ENCODE measurements at places on chromosomes 4 and X.

GRCh38 chr4:159549098-159549518 is 446.2 kb downstream of the RAPGEF2 start:
- no peak for DNase-seq

DNA sequence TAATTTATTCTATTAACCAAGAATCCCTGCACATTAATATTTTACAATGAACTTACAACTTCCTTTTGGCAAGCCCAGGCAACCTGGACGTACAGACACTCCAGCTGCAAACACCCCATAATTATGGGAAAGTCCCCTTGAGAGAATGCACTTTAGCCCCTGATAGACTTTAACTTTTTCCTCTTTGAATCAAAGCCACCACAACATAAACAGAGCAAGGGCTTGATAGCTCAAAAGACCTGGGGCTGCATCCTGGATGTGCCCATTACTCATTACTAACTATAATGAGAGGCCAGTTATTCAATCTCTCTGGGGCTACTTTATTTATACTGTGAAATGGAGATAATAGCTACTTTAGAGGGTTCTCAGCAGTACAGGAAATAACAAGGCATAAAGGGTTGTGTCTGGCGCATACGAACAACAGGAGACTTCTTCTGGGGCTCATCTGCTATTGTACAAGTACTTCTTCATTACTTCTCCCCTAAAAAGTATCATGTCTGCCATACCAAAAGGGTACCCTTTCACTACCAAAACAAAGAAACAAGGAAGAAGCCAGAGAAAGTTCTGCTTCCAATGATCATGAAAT is 54.9 kb downstream of the CASK start:
- no peak for DNase-seq

DNA sequence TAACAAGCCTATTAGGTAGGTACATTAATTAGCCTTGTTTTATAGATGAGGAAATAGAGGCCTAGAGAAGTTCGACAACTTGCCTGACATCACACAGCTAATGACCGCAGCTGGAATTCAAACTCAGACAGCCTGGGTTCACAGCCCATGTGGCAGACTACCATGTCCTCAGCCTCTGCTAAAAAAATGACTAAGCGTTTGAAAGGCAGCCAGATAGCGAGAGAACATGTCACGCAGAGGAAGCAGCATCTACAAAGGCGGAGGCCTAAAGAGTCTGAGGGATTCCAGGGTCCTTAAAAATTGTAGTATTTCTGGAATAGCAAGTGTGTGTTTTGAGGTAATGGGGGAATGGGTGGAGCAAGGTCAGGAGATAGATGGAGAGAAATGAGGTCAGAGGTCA is 33.2 kb upstream of the BMP15 start:
- DNase-seq: no peak

DNA sequence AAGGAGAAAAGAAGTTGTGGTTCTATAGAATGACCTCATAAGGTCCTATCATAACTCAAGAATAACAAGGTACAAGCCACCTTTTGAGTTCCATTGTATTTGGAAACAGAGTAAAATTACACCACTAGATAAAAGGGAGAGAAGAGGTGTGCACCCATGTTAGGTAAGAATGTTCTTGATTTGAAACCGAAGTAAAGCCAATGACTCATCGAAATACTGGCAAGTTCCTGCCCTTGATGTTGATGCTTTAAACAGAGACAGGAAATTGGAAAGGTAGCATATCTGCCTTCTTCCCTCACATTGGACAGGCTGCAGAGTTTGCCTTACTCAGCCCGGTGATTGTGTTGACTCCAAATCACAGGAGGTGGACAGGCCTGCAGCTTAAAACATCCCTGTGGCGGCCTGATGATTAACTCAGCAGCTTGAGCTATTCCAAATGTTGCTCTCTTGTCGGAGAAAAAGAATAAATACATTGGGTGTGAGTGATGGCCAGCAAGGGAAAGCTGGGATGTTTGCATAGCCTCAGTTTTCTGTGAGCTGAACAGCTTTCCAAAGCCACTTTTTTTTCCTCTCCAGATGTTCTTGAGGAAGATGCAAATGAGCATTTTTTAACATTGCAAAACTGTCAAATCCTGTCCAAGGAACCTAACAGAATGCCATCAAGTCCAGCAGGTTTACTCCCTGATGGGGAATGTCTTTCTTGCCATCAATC is 321.1 kb downstream of the NKX6-1 start:
- DNase-seq: no peak

- DNase-seq: no peak
Measured at GRCh38 chr4:5142726-5143125, 91.4 kb downstream of the STK32B start.

- no peak for DNase-seq
Measured at GRCh38 chr4:13701937-13702446, 74.5 kb upstream of the BOD1L1 start.

GRCh38 chrX:19172741-19173140 is 50.5 kb upstream of the ADGRG2 start:
- DNase-seq: no peak

DNA sequence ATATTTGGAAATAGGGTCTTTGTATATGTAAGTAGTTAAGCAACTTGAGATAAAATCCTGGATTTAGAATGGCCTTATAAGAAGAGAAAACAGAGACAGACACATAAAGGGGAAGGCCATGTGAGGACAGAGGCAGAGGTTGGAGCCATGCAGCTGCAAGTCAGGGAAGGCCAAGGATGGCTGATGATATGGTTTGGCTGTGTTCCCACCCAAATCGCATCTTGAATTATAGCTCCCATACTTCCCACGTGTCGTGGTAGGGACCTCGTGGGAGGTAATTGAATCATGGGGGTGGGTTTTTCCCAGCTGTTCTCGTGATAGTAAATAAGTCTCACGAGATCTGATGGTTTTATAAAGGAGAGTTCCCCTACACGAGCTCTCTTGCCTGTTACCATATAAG is 76.3 kb downstream of the STK32B start:
- no peak for DNase-seq

DNA sequence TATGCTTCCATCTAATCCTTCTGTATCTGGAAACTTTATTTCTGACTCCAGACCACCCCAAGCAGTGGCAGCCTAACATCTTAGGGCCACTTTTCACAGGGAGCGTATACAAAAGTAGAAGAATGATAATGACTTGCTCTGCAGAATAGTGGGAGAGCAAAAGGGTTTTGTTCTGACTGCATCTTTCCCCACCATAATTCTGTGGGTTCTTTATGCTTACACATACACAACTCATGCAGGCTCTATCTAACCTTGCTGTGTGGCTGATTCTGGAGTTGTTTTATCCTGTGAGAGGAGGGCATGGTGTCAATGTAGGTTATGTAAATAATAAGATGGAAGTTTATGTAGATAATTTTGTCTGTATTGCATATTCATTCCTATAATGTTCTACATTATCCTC is 42.4 kb upstream of the NDNF start:
- no peak for DNase-seq

DNA sequence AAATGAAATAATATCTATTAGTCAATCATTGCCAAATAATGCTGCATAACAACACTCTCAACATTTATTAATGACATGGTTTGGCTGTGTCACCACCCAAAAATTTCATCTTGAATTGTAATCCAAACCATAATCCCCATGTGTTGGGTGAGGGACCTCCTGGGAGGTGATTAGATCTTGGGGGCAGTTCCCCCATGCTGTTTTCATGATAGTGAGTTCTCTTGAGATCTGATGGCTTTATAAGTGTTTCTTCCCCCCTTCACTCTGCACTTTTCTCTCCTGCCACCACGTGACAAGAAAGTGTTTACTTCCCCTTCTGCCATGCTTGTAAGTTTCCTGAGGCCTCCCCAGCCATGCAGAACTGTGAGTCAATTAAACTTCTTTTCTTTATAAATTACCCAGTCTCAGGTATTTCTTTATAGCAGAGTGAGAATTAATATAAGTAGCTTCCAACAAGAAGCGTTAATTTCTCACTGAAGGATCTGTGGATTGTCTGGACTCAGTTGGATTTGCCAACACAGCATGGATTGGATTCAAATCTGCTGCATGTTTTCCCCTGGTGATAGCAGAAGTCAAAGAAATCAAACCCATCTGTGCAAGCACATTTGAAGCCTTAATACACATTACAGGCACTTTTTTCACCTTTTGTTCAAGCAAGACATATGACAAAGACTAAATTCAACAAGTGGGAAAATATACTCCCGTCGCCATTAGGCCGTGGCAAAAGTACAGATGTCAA is 216.6 kb downstream of the PDGFC start:
- no peak for DNase-seq

DNA sequence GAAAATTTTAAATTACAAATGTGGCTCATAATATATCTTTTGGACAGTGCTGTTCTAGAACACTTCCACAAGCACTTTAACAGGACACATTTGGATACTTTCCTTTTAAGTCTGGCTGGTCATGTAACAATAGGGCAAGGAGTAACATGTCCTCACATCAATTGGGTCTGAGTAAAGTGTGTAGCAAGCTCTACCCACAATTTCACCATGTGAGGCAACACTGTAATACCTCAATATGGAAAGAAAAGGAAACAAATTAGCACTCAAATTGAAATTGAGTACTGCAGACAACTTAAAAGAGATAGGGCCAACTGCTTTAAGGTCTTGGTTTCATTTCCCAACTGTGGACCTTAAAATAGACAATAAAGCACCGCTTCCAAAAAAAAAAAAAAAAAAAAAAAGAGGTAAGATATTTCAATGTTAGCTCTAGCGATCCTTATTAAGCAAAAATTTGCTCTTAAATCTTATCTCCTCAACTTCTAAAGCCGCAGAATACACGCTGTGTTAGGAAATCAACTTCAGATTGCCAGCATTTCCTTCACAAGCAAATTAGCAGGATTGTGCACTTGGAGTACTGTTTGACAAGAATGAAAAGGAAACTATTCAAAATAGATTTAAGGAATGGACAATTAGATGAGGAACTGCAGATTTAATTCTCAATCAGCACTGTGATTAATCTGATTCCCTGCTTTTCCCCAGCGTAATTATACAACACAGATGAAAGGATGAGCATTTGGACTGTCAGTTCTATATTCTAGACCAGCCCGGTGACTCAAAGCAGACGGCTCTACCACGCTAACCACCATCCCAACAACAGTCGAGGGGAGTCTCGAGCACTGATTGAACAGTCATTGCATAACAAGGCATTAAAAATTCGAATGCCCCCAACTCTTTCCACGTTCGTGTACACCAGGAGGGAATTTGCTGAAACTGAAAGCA is 1.6 kb downstream of the CASK start:
- DNase-seq: no peak

DNA sequence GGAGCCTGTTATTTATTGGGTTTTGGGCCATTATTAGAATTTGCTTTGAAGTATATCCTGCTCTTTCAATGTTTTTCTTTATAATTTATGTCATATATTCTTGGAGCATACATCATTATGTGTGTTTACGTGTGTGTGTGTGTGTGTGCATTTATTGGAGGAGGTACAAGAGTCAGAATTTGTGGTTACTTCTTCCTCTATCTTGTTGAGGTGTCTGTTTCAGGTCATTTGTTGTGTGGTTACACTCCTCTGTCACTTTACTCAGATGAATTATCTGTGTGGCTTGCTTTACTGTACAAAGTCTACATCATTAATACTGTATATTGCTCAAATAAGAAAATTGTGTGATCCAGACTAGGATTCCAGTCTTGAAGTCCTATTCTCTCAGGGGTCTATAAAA is 1957.4 kb upstream of the TENM3 start:
- no peak for DNase-seq

GRCh38 chr4:83779103-83780052 is 243.5 kb downstream of the GPAT3 start:
- DNase-seq: no peak

DNA sequence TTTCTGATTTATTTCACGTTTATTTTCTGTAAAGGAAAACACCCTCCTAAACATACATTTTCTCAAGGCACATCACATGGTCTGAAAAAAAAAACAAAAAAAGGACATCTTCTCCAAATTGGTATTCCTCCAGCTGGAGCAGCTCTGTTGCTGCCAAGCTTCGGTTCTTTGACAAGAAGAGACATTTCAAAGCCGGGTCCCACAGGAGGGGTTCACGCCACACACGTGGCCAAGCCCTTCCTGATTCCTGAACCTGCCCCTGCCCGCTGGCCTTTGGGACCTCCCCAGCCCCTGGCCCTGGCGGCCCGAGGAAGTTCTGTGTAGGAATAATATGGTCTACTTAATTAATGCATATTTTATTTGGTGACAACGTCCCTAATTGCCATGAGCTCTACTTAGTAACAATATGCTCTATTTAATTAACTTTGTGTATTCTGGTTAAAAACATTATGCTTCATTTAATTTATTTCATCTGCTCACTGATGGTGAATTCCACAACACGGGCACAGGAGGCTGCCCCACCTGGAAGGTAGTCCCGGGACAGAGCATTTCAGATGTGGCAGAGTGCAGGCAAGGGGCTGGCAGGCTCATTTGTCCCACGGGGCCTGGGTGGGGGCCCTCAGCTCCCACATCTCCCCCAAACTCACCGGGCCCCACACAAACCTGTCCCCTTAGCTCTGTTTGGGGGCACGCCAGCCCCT is 5.4 kb upstream of the RGS12 start:
- DNase-seq: no peak

DNA sequence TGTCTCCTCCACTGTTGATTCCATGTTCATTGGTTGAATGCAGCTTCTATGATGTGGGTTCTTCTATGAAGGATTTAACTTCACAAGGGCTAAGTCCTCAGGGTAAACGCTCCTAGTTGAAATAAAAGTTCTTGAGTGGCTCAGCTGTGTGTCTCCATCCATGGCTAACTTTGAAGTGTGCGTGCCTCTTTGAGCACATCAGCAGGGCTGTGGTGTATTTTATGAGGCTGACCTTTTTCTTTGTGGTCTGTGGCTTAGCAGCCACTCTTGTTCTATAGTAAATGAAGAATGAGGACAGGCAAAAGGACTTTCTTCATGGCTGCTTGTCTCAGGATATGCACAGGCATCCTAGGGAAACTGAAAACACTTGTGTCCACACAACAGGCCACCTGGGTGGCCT is 88.5 kb downstream of the KIT start:
- DNase-seq: no peak

DNA sequence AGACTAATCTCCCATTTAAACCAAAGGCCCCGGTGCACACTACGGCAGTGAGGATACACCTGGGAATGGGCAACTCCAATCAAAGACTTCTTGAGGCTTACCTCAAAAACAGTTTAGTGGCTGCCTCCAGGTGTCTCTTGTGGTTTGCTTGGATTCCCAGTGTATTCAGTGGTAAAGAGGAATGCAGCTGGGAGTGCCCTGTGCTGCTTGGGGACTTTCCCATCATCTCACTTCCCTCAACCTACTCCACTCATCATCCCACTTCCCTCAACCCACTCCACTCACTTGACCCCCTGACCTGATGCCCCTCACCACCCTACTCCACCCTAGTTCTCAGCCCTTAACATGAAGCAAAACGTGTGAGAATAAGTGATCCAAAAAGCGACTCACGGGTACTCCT is 177.3 kb upstream of the ETNPPL start:
- DNase-seq: no peak

GRCh38 chr4:172806841-172807240 is 361.8 kb upstream of the GALNT7 start:
- DNase-seq: no peak

DNA sequence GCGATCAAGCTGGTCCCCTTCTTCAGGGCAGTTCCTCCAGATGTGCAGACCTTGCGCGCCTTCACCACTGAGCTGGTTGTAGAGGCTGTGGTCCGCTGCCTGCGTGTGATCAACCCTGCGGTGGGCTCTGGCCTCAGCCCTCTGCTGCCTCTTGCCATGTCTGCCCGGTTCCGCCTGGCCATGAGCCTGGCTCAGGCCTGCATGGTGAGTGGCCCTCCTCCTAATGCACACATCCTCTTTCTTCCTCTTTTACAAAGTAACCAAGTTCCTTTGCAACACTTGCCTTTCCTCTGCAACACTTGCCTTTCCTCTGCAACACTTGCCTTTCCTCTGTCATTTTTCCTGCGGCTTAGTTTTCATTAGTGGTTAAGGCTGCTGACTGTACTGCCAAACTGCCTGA is 1.8 kb downstream of the CCDC22 start:
- DNase-seq: no peak

Data from brain pericyte (primary cell).